Frontal cortex (tissue), 4 donors: ENCODE measurements at places on chromosomes 4 and X.

- no peak for DNase-seq
These were observed 518 bp upstream of the CNKSR2 start for GRCh38 chrX:21373637-21374162.

DNA sequence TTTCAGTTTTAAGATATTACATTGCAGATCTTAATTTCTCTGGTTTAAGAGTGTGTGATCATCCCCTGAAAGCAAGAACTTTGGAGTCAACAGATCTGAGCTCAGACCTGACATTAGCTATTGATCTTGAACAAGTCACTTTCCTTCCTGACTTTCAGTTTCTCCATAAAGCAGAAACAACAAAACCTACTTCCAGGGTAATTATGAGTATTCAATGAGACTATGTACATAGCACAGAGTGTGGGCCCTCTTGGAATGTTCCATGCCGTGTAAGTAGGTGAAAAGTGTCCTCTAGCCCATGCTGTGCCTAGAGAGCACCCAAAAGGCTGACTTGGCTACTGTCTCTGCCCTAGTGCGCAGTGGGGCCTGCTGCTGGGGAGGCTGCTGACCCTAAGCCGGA is 188.0 kb upstream of the RPL34 start:
- no peak for DNase-seq

- DNase-seq = no peak
These were observed 262.2 kb upstream of the TTC29 start for GRCh38 chr4:147207911-147208310.

GRCh38 chrX:101745046-101745445 is 85.4 kb upstream of the ARMCX2 start:
- DNase-seq = no peak

DNA sequence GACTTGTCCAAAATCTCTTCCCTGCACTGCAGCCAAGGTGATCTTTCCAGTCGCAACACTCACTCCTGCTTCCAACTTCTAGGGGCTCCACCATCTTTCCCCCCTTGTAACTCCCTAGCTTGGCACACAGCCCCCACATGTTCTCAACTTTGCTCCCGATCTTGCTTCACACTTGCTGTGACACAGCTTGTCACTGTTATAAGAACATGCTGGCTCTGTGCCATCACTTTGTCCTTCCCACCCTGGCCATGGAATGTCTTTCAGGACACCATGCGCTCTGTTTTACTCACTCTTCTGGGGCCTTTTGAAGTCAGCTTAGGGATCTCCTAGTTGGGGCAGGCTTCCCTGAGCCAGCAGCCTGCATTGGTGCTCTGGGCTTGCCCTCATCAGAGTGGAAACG is 2.5 kb downstream of the NSDHL start:
- DNase-seq = no peak

DNA sequence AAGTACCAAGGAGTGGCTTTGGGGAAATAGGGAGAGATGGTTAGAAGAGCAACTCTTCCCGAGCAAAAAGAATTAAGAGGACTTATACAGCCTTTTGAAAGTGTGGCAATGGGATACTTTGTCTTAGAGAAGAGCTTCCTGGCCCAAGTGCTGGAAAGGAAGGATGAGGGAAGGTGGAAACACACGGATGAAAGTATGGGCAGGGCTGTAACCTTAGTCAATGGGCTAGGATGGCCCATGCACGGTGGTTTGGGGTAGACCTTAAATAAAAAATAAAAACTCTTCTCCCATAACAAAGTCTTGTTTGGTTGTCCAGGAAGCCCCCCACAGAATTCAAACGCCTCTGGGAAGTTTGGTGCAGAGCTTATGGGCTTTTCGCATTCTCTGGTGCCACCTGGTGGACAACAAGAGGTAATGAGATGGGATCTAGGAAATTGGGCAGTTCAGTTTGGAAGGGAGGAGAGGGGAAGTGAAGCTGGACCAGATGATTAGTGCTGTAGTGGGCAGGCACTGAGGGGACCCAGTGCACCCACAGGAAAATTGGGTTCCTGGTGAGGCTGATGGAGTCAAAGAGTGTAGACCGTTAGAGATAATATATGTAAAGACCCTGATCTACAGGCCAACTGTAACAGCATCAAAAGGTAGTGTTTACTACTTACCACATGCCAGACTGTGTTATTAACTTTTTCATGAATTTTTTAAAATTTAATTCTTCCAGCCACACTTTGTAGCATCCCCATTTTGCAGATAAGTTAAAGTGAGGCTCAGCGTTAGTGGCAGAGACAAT is 13.8 kb upstream of the ENOX2 start:
- peak; percentile 17 for DNase-seq

GRCh38 chr4:17323554-17324385 is 188.1 kb downstream of the QDPR start:
- DNase-seq = no peak

DNA sequence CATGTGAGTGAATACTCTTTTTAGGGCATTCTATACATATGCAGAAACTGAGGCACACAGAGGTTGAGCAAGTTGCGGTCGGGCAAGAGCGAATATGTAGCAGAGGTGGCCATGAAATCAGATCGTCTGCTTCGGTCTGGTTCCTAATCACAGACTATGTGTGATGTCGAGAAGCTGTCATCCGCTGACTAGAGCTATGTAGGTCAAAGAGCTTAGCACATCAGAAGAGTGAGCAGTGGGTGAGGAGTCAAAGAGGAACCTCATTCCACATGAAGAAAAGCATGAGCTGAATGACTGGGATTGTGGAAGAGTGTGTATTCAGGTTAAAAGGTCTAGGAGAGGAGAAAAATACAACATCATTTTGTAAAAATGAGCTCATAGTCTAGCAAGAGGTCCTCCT is 19.0 kb downstream of the GAB3 start:
- DNase-seq = no peak

GRCh38 chrX:101386542-101386885 is 523 bp upstream of the BTK start:
- no peak for DNase-seq

DNA sequence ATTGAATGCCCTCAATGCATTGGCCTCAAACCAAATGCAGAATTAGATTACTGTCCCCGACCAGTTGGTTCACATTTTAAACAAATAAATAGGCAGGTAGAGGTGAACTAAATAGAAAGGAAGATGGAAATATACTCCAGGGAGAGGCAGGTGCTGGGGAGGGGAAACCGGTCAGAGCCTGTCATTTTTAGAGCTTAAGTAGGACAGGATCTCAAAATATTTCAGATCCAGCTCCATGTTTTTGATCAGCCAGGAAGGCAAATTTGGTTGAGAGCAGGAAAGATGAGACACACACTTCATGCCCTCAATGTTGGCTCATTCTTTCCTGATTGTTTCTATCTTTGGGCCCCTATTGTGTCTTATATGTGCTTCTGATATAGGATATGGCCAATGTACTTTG is 206.7 kb downstream of the SHROOM3 start:
- DNase-seq = no peak

DNA sequence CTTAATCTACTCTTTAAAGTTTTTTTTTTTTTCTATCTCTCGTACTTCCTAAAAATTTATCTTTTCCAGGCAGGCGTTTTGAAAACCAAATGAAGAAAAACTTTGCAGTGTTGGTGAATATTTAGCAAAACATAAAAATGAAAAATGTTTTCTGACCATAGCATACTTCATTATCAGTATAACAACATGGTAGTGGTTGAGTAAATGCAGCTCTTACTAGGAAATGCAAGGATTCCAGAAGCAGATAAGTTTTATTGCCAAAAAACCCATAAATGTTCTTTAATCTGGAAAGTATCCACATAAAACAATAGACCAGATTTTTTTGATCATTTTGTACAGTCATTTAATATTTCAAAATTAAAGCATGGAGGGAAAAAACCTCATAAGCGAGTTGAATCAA is 136.9 kb upstream of the GUCY1A1 start:
- DNase-seq = no peak

- no peak for DNase-seq
These were observed 82.9 kb downstream of the NFKB1 start for GRCh38 chr4:102584091-102584490.

- DNase-seq = no peak
These were observed 369.4 kb upstream of the CNKSR2 start for GRCh38 chrX:21004835-21005234.

GRCh38 chr4:109302361-109303139 is at the start of gene COL25A1:
Gene COL25A1 (minus strand): TSS chr4:109302658.
- DNase-seq = no peak

DNA sequence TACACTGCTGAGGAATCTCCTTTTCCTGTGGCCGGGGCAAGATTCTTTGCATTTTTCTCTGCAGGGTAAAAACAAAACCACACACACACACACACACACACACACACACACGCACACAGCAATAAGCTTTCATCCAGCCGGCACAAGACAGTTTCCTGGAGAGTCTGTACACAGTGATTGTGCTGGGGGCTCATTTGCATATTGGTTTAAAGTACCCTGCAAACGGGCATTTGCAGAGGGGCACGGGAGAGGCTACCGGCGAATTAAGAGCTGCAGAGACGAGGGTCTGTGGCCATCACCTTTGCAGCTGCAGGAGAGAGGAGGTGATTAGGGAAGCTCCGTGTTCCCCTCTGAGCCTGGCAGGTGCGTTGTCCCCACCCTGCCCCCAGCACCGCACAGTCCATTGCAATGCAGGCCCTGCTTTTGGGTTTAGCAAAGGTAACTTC is 219.9 kb downstream of the SHOX start:
- DNase-seq = no peak

- DNase-seq = no peak
These were observed 73.9 kb downstream of the INTS12 start for GRCh38 chr4:105634402-105635080.

DNA sequence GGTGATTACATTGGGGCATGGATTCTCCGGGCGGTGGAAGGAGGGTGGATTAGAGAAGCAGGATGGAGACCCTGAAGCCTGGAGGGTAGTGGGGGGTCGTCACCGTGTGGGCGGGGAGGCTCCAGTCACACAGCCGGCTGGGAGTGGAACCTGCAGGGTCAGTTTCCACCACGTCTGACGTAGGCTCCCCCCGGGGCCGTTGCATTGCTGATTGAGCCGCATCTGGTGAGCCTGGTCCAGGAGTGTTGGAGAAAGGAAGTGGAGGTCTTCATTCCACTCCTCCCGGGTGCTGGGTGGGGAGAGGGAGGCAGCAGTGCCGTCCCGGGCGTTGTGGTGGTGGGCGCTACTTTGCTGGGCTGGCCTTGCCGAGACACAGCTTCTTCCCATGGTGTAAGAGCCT is 28.1 kb downstream of the TBC1D14 start:
- DNase-seq = no peak

- no peak for DNase-seq
These were observed 192.3 kb downstream of the AASDH start for GRCh38 chr4:56195025-56195424.

DNA sequence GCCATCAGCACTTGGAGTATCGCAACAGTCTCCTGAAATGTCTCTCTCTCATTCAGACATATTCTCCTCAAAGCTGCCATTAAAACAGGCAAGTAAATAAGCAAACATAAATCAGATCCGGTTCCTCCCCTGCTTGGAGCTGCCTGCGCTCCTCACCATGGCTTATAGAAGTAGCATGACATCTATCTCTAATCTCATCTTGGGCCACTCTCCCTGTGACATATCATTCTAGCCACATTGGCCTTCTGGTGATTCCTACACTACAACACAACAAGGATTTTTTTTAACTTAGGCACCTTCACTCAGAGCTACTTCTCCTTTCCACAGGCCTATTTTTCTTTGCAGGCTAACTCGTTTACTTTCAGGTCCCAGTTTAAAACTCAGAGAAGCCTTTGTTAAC is 387.9 kb downstream of the ARHGAP24 start:
- no peak for DNase-seq

GRCh38 chrX:12894074-12895030 is 12.1 kb upstream of the TLR8 start:
- DNase-seq = no peak

- no peak for DNase-seq
These were observed 12.9 kb downstream of the DCK start for GRCh38 chr4:71006203-71006907.

DNA sequence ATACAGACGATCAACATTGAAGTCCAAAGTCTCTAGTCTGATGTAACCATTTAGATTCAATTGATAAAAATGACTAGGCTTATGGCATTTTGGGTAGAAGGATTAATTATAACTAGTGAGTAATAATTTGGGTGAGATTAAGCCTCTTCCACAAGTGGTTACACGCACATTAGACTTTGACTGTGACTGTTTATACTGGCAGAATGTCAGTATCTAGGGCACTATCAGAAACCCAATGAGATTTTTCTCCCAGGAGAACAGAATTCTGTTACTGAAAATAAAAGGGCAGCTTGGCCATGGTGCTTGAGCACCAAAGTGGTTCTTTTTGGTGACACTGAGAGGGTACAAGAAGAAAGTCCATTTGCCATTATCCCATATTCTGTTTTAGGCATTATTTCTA is 3.3 kb downstream of the PLS3 start:
- no peak for DNase-seq

- DNase-seq = no peak
These were observed 6.8 kb upstream of the FGF2 start for GRCh38 chr4:122819708-122820449.

- DNase-seq = peak; percentile 49
These were observed 760 bp downstream of the TMEM165 start for GRCh38 chr4:55396308-55397125.

- no peak for DNase-seq
These were observed 38.0 kb upstream of the COX7B2 start for GRCh38 chr4:46946919-46947536.

DNA sequence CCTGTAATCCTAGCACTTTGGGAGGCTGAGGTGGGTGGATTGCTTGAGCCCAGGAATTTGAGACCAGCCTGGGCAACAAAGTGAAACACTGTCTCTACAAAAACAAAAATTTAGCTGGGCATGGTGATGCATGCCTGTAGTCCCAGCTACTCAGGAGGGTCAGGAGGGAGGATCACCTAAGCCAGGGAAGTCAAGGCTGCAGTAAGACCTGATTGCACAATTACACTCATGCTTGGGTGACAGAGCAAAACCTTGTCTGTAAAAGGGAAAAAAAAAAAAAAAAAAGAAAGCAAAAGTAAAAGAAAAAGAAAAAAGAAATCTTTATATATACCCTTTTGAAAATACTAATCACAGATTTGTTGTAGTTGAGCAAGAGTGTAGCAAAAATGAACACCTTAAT is 801.0 kb upstream of the IGFBP7 start:
- DNase-seq = no peak

GRCh38 chr4:96162636-96163035 is 322.7 kb downstream of the PDHA2 start:
- DNase-seq = no peak

DNA sequence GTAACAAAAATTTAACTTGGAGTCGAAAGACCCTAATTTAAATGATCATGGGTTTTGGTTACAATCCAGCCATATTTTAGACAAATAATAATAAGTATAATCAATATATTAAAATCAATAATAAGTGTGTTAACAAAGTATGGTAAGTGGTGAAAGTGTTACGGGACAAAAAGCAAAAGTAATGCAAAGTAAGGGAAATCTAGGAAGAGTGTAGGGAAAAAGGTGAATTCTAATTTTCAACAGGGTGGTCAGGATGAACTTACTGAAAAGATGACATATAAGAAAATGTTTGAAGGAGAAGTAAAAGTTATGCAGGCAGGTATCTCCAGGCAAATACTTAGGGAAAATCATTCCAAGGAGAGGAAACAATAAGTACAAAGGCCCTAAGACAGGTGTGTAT is 32.3 kb downstream of the STX18 start:
- DNase-seq = no peak

GRCh38 chr4:148737061-148737770 is 295.0 kb upstream of the NR3C2 start:
- DNase-seq = no peak
